Activated CD4-positive, alpha-beta T cell treated with anti-CD3 and anti-CD28 coated beads, Interleukin-10, Interleukin-2, amounts not matched to agents 100 ng/mL and 50 ng/mL, durations not matched to agents 16 hours and 8 hours (primary cell): ENCODE measurements at places on chromosomes 5 and 9.

DNA sequence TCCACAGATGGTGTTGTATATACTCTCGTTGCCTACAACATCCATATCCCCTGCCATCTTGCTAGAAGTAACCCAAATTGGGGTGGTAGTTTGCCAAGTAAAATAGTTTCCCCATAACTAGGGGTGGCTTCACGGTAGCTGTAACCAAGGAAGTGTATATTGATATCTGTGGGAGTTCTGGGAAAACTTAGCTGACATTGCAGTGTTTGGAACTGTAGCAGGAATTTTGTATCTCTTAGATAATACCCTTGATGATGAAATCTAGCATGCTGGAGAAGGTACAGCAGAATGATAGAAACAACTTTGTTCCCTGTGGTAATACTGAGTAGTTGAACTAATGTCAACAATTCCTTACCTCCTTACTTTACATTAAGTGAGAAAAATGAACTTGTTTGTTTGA is 29.8 kb downstream of the FBXL7 start:
- no peak for DNase-seq

DNA sequence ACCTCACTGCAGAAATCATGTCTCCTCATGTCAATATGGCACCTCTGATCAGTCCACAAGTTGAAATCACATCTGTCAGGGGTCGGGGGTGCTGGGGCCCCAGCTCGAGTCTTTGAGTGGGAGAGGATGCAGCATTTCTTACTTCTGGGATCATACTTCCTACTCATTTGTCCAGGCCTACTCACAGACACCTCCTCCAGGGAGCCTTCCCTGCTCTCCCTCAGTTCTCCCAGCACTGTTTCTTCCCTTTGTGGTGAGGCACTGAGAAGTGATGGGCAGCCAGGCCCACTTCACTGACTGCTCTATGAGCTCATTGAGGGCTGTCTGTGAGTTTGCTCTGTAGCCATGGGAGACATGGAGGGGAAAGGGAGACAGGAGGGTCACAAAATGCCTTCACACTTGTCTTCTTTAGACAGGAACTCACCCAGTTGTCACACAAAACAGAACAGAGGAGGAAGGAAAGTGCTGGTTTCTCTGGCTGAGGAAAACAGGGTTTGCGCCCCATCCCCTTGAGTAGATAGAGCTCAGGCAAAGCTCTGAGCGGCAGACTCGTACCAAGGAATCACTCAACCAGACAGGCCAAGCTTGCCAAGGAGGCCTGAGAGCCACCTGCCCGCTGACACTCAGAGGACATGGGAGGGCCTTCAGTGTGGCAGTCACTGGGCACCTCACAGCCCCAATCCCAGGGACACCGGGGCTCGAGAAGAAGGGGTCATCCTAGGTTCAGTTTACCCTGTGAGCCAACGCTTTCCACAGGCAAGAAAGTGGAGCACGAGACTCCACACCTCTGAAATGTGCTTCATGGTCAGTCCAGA is 152.9 kb downstream of the GABBR2 start:
- DNase-seq = no peak

GRCh38 chr5:168195110-168195509 is 96.3 kb upstream of the WWC1 start:
- DNase-seq = no peak

DNA sequence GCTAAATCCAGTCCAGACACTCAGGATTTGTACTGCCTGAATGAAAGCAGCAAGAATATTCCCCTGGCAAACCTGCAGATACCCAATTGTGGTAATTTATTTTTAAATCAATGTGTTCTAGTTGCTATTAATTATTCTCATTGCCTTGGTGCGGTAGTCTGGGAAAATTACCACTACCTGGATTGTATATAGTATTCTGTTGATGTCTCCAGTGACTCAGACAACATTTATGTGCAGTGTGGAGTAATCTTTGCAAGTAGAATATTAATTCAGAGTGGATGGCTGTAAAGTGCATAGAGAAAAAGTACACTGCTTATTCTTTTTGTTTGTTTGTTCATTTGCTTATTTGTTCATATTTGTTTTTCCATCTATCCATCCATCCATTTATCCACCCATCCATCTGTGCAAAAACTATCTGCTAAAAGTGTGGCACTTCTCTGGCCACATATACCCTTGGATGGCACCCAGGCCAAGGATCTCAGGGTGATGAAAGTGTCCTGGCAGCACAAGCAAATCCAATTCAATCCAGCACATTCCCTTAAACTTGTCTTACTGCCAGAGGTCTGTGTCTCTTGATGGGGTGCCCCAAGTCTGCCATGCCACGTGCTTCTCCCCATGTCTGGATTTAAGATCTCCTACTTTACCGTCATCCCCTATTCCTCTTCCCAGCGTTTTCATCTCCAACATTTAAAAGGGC is 41.3 kb downstream of the NTRK2 start:
- DNase-seq = no peak

GRCh38 chr9:26058111-26058895 is 380.1 kb upstream of the TUSC1 start:
- no peak for DNase-seq

GRCh38 chr9:1208157-1208556 is 158.0 kb downstream of the DMRT2 start:
- no peak for DNase-seq

DNA sequence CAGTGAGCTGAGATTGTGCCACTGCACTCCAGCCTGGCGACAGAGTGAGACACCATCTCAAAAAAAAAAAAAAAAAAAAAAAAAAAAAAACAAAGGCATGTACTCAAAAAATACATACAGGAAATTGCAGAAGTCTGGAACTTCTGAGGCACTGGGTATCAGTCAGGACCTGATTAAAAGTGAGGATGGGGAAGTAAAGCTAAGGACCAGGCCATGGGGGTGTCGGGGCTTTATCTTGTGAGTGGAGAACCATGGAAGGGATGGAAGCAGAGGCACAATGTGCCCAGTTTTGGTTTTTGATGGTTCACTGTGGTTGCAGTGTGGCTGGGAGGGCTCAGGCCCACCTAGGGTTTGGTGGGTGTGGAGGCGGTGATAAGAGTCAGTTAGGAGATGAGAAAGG is 212.7 kb upstream of the PIK3R1 start:
- DNase-seq = no peak

- DNase-seq = no peak
These were observed 135.5 kb upstream of the EFNA5 start for GRCh38 chr5:107806271-107806670.

- no peak for DNase-seq
These were observed 141.4 kb downstream of the PLK2 start for GRCh38 chr5:58318468-58318867.

DNA sequence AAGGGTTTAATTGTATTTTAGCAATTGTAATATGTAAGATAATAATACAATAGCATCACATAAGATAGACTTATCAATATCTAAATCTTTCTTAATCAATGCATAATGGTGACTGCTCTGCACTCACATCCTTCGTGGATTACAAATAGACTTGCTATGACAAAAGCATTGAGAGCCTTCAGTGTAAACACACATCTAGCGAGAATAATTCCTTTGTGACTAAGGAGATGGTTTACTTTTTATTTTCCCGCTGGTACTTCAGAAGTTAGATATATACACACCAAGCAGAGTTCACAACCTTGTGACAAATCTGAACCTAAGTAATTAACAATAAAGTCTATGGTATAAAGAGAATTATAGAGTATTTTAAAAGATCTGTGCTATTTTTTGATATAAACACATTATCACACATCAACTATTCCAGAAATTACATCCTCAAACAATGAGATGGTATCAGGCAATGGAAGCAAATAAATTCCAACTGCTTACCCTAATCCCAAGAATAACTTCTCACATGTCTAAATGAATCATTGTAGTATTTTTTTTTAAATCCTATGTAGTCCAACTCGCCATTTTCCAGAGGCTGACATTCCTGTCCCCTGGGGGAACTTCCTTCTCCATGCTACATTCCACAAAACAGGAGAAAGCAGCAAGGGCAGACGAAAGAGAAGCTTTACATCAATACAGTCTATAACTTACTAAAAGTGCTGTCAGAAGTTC is 51.2 kb downstream of the MAPKAP1 start:
- no peak for DNase-seq

- no peak for DNase-seq
These were observed 18.3 kb downstream of the ASPN start for GRCh38 chr9:92463984-92464383.

GRCh38 chr9:98867103-98867428 is 59.6 kb downstream of the GALNT12 start:
- DNase-seq = no peak

GRCh38 chr9:96619124-96619465 is 548 bp downstream of the CDC14B start:
- no peak for DNase-seq

GRCh38 chr9:36835271-36835996 is 198.6 kb downstream of the PAX5 start:
- DNase-seq = no peak

DNA sequence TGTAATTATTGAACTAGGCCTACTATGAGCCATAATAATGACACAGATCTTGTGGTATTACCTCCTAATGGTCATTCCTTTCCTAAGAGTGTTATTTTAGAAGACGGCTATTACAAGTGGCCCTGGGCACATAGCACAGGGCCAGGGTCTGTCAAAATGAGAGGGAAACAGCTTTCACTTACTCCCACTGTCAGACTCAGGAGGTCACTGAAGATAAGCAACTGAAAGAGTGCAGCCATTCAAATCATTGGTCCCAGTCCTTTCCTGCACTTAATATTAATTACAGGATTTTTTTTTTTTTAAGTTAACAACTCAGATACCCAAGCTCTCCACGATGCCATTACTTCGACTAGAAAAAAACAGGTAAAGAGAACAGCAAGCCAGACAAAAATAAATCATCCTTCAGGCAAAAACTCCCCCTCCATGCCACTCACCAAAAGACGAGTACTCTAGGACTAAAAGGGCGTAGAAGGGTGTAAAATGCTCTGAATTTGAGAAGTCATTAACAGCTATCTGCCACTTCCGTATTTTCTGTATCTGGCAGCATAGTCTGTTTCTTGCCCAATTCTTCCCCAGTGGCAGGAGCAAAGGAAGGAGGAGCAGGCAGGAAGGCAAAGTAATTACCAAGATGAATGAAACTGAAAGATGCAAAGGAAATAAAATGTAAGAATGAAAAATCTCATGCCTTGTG is 87.4 kb downstream of the ZNF608 start:
- no peak for DNase-seq

GRCh38 chr9:75105841-75106240 is 17.5 kb downstream of the OSTF1 start:
- DNase-seq = no peak

GRCh38 chr5:55533521-55534435 is 986 bp downstream of the PLPP1 start:
- no peak for DNase-seq

DNA sequence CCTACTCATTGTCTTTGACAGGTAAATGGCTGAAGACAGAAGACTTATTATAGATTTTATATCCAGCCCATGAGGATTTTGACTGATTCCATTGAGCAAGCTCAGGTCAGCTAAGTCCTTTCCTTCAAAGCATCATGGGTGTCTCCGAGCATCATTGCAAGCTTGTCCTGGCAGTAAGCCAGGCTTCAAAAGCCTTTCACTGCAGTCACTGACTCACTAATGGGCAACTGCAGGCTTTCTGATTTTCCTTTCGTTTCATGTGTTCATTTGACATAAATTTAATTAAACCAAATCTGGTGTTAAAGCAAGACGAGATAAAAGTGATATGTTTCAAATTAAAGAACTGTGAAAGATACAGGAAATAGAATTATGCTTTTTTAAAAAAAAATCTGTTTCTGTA is 426.2 kb downstream of the ANXA1 start:
- no peak for DNase-seq

- DNase-seq = no peak
These were observed 46.2 kb upstream of the FSD1L start for GRCh38 chr9:105401651-105402050.

DNA sequence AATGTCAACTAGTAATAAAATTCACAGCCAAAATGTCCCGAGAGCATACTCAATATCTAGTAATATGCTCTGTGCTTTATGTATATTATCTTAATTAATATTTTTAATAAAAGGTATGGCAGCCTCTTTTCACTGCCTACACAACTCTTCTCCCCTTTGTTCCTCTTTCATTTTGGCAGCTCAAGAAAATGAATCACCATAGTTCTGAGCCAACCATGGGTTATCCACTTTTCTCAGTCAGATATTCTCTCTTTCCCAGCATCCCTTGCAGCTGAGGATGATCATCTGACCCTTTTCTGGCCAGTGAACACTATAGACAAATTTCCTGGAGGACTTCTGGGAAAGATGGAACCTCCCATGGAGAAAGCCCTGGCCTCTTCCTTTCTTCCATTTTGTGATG is 8.2 kb upstream of the DOCK8 start:
- DNase-seq = no peak

- DNase-seq = no peak
These were observed 3.9 kb downstream of the ENHO start for GRCh38 chr9:34518896-34519295.

GRCh38 chr9:126836216-126836615 is 24.2 kb upstream of the ZBTB34 start:
- no peak for DNase-seq
